ENCODE measurements at places on chromosomes 6 and 20. TPM values are rescaled to one million over a fixed set of nuclear protein-coding genes. Genes with fewer than 3 reads are reported as not detected.

The YWHAB gene
- polyA plus RNA-seq: 107 TPM

The HSPA12B gene
- polyA plus RNA-seq: 21.3 TPM

The DUSP15 gene
- polyA plus RNA-seq: 6.7 TPM

The CPXM1 gene
- polyA plus RNA-seq: 0.64 TPM

The CDH4 gene
- 0.30 TPM for polyA plus RNA-seq

The B3GAT2 gene
- 0.04 TPM for polyA plus RNA-seq

The LINC00237 gene
- polyA plus RNA-seq: not detected

The DNMT3B gene
- polyA plus RNA-seq: 0.38 TPM

The ENPP5 gene
- 5.0 TPM for polyA plus RNA-seq

The GGTLC1 gene
- polyA plus RNA-seq: not detected

The SASH1 gene
- 4.5 TPM for polyA plus RNA-seq

The C2 gene
- polyA plus RNA-seq: 28.4 TPM

The DEFB127 gene
- not detected for polyA plus RNA-seq

The FAM209A gene
- 1.1 TPM for polyA plus RNA-seq

The ADGRB3 gene
- 0.09 TPM for polyA plus RNA-seq

The TMEM244 gene
- not detected for polyA plus RNA-seq

The XKR7 gene
- 0.02 TPM for polyA plus RNA-seq

The GPR63 gene
- 0.19 TPM for polyA plus RNA-seq

The TMEM14C gene
- polyA plus RNA-seq: 115 TPM

The TFAP2B gene
- polyA plus RNA-seq: not detected
